Right ventricle myocardium inferior (tissue), 1 donor: ENCODE measurements at places on chromosomes 3 and 15. TPM values are rescaled to one million over a fixed set of nuclear protein-coding genes. Genes with fewer than 3 reads are reported as not detected.

The ZCWPW2 gene
- total RNA-seq = 2.0 TPM

The CYP19A1 gene
- 0.65 TPM for total RNA-seq

The GRM7 gene
- not detected for total RNA-seq

The LEKR1 gene
- total RNA-seq = 0.78 TPM

DNA sequence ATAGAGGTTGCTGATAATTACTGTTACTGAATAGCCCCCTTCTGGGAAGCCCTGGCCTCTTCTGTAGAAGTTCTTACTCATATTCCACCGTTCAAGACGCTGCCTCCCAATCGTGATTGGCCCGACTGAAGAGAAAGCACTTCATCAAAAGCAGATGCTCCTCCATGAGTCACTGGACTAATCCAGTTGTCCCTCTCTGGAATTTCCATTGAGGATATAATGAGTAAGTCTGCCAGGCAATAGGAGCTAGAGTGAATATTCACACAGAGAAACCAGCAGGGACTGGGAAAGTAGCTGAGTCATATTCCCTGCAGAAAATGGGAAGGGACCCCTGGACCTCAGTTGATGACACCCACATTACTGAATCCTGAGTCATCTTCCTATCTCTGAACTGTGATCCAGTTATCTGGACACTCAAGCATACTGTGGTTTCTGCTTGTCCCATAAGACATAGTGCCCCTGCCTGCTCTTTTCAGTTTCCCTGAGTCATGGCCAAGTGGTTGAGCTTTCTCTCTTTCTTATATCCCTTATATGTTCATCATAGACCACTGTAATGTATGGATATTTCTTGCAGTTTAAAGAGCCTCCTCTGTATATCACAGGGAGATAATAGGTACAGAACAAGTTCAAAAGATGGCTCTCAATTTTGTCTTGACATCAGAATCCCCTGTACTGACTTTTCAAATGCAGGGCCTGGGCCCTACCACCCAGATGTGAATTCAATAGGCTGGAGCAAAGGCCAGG lies 151.2 kb upstream of the CDIN1 start:
- DNase-seq = no peak

- no peak for DNase-seq
Measured at GRCh38 chr3:175295248-175296130, 436.4 kb downstream of the NAALADL2 start.

DNA sequence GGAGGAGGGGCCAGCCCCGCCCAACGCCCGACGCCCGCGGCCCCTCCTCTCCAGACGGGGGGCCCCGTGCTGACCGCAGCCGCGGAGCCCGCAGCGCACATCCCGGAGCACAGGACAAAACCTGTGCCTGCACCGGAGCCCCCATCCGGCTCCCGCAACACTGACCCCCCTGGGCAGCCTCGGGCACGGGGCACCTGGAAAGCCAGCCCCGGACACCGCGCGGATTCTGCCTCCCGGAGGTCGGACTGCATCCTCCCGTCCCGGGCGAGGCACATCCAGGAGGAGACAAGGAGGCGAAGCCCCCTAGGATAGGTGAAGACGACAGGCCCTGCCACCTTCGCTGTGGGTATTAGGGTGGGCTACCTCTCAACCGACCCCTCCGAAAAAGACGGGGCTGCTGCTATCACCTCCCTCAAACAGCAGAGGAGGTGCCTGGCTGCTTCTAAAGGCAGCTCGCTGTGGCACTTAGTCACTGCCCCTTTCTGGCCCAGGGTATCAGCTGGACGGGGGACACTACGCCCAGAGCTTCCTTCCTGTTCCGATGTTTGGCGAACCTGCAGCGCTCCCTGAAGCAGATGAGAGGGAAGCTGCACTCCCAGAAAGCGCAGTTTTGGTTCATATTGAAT lies 10.6 kb downstream of the XXYLT1 start:
- peak; percentile 83 for DNase-seq

- DNase-seq = no peak
Measured at GRCh38 chr15:93671387-93671943, 559.9 kb upstream of the MCTP2 start.

DNA sequence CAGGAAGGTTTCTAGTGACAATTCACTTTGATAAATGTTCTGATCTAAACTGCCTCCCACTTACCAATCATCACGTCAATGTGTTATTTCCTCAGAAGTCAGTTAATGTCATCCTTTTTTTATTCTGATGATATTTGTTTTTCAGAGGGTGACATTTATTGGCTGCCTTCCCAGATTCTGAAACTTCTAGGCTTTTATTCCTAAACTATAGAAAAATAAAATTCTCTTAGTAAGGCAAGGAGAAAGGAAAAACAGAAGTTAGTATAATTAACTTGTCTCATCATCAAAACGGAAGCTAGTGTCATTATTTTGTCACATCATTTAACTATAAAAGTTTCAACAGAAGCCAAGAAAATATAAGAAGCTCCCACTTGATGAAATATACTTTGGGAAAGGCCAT lies 100.0 kb upstream of the C3orf80 start:
- DNase-seq = no peak

DNA sequence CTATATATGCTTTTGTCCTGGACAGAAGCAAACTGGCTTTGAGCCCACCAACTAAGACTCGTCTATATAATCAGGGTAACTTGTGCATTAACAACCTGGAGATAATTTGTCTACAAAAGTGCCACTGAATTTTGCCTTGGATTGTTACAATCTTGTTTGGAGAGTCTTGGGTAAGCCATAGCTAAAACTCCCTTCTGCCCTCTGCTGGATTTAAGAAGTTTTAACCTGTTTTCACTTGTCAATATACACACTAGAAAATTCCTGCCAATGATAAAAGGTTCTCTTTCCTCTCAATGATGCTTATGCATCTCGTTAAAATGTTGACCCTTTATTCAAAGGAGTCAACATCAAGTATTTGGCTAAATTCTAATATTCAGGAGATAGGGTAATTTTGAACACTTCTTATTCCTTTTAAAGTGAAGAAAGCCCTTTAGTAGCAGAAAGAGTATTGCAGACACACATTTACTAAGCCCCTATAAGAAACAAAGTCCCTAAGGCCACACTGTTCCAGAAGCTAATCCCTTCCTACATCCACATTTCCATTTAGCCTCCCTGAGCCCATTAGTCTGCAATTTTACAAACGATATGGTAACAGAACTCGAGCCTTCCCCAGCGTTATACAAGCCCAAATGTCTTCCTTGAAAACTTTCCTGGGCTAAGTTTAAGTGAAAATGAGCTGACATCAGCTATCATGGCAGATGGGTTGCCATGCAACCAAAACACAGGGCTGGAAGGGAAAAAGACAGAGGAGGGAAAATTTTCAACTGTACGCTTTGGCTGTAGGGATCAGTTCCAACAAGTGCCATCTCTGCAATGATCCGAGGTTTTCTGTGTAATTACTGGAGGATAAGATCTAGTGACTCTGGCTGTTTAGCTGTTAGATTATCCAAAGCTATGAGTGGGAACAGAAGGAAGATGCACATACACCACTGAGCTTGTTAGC lies 75.9 kb upstream of the FGF12 start:
- DNase-seq = no peak

DNA sequence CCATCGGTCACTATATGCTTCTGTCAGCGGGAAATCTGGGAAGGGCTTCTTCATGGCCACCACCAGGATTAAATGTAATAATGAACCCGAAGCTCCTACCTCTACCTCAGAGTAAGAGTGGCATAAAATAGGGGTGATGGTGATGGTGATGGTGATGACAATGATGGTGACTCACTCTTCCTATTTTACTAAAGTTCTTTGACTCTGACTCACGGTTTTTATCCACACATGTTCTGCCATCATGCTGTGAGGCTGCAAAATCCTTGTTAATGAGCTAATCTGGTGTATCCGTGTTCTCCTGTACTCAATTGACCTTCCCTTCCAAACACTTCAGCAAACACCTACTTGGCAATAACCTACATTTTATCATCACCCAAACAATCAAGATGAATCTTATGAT lies 18.3 kb upstream of the FOXP1 start:
- no peak for DNase-seq

GRCh38 chr3:106058475-106058874 lies 189.7 kb upstream of the CBLB start:
- no peak for DNase-seq

- no peak for DNase-seq
Measured at GRCh38 chr15:66638377-66638776, 63.7 kb upstream of the SMAD6 start.

DNA sequence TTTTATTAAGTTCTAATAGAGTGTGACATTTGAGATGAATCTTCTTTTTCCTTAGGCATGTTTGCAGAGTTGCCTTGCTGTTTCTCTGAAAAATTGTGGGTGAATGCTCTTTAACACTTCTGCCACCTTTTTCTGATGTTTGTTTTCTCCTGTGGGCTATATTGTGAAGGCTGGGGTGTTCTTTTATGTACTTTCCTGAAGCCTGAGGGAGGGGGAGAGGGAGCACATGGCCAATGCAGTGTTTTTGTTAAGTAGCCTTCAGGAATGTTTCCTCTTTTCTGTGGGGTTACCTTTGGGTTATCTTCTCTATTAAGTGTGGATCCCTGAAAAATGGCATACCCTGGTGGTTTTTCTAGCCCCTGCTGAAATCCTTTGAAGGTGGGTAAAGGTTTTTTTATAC lies 50.2 kb downstream of the CMC1 start:
- no peak for DNase-seq

- DNase-seq = no peak
Measured at GRCh38 chr3:118842147-118842863, 192.3 kb downstream of the IGSF11 start.

GRCh38 chr3:47266709-47267489 lies 15.7 kb downstream of the KIF9 start:
- DNase-seq = peak; percentile 88

GRCh38 chr3:178684881-178685590 lies 148.8 kb downstream of the KCNMB2 start:
- no peak for DNase-seq

- no peak for DNase-seq
Measured at GRCh38 chr3:56137415-56137814, 330.9 kb downstream of the ERC2 start.
